ENCODE measurements at places on chromosomes 3 and 15. TPM values are rescaled to one million over a fixed set of nuclear protein-coding genes. Genes with fewer than 3 reads are reported as not detected.

DNA sequence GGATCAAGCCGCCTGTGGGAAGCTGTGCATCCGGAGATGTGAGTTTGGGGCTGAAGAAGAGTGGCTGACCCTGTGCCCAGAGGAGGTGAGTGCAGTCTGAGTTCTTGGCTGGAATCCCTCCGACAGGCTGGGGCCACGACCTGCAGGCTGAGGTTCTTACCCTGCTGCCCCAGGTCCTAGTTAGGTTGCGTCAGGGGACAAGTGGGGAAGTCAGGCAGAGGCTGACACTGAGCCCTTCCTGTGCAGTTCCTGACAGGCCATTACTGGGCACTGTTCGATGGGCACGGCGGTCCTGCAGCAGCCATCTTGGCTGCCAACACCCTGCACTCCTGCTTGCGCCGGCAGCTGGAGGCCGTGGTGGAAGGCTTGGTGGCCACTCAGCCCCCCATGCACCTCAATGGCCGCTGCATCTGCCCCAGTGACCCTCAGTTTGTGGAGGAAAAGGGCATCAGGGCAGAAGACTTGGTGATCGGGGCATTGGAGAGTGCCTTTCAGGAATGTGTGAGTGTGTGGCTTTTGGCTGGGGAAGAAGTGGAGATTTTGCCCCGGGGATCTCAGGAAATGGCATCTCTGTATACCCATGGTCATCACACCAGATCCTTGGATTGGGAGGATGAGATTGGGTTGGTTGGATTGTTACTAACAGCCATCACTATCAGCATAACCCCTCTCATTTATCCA lies 1.3 kb downstream of the PPM1M start:
- DNase-seq: no peak

SNURF gene
- total RNA-seq: 10.7 TPM

DNA sequence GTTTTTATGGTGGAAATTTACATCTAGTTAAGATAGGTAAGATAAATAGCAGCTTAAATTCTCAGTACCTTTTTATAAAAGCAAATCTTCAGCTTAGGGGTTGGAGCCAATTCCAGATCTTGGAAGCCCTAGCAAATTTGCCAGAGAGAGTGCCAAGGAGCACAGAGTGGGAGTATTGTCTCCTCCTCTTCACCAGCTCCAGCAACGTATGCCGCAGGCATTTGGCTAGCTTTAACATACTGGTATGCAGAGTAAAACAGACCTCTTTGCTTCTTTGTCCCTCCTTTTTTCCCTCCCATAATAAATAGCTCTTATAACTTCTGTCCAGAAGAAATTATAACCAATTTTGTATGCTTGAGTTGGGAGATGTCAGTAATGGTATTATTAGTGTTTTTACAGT lies 140.4 kb downstream of the DIPK2A start:
- no peak for DNase-seq

GRCh38 chr3:13215940-13216546 lies 142.8 kb upstream of the IQSEC1 start:
- no peak for DNase-seq

DNA sequence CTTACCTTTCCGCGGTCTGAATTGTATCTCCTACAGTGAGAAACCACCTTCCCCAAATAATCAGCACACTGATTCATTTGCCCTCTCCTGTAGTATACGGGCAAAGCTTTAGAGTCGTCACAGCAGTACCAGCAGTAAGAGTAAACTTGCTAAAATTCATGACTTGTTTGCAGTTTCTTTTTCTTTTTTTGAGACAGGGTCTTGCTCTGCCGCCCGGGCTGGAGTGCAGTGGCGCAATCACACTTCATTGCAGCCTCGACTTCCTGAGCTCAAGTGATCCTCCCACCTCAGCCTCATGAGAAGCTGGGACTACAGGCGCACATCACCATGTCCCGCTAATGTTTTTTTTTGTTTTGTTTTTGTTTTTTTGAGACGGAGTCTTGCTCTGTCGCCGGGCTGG lies 11.9 kb downstream of the SCAMP5 start:
- no peak for DNase-seq

DNA sequence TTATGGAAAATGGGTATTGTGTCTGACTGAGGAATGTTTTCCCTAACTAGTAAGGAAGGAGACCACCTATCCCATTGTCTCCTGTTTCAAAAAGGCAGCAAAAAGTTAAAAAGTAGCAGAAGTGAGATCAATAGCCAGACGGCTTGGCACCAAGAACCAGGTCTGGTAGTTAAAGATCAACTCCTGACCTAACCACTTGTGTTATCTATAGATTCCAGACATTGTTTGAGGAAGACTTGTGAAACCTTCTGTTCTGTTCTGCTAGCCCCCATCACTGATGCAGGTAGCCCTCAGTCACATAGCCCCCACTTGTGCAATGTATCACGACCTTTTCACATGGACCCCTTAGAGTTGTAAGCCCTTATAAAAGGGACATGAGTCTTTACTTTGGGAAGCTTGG lies 46.3 kb upstream of the C2CD4B start:
- peak; percentile 22 for DNase-seq

DNA sequence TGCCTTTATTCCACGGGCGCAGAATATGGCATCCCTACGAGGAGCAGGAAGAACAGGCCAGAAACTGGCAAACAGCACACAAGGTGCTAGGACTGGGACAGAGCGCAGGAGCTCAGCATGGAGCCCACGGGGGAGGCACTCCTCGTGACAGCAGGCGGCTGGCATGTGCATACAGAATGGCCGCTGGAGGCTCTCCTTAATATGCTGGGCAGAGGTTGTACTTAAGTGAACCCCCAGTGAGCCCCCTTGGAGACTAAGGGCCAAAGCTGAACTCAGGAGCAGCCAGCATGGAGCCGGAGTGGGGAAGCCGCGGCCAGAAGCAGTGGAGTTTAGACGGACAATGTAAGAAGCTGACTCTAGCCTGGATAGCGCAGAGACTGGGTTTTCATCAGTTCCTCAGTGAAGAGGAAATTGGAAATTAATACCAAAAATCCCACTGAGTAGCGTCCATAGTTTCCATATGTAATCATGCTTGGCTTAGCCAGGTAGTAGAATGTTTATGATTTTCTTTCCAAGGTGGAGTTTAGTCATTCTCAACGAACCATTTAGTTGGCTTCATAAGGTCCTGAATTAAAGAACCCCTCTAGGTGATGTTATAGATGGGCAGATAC lies 69.4 kb downstream of the EPHB3 start:
- no peak for DNase-seq

GRCh38 chr3:124352149-124352539 lies 360.2 kb upstream of the ROPN1 start:
- no peak for DNase-seq

CCR8 gene
- not detected for total RNA-seq

DNA sequence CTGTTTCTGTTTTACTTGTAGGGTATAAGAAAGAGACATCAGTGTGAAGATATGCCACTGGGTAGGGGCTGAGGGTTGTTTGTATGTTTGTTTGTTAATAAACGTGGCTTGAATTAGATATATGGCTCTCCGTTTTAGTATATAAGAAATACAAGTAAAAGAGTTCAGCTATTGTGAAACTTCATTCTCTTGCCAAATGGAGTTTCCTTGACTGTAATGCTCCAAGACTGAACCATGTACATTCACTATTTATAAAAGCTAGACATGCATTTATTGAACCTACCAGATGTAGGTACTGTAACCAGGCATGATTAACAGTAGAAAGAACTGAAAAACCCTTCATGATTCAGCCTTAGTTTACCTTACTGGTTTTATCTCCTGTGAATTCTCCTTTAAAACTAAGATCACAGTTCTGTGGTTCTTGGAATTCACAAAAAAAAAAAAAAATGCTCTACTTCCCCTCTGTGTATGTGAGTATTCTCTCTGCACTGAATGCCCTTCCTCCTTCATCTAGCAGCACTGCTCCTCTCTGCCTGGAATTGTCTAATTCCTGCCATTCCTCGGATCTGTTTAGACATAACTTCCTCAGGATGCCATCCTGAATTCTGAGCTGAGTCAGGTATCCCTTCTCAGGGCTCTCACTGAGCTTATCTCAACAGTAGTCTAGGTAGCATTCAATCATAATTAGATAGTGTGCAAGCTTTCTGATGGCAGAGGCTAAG lies 504.4 kb downstream of the FHIT start:
- DNase-seq: no peak

- DNase-seq: no peak
Observed at GRCh38 chr3:106687905-106688304, 689.3 kb upstream of the CCDC54 start.

GRCh38 chr3:53700441-53700840 lies 145.8 kb downstream of the CHDH start:
- no peak for DNase-seq

DNA sequence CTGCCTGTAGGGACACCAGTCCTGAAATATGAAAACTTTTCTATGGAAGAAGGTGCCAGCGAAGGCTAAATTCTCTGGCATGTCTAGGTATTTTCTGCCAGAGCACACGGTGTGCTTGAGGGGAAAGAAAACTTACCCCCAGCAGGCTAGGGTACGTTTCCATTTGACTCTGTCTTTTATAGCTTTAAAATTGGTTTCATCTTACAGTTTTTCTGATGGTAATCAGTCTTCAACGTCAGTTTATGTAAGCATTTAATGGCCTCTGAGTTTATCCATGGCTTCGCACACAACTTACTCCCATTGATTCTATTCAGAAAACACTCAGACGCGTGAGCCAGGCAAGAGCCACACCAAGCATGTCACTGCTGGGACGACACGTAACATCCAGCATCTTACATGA lies 249.7 kb downstream of the ADAMTS17 start:
- no peak for DNase-seq

HES1 gene
- total RNA-seq: 128 TPM

PXK gene
- total RNA-seq: 8.8 TPM

DNA sequence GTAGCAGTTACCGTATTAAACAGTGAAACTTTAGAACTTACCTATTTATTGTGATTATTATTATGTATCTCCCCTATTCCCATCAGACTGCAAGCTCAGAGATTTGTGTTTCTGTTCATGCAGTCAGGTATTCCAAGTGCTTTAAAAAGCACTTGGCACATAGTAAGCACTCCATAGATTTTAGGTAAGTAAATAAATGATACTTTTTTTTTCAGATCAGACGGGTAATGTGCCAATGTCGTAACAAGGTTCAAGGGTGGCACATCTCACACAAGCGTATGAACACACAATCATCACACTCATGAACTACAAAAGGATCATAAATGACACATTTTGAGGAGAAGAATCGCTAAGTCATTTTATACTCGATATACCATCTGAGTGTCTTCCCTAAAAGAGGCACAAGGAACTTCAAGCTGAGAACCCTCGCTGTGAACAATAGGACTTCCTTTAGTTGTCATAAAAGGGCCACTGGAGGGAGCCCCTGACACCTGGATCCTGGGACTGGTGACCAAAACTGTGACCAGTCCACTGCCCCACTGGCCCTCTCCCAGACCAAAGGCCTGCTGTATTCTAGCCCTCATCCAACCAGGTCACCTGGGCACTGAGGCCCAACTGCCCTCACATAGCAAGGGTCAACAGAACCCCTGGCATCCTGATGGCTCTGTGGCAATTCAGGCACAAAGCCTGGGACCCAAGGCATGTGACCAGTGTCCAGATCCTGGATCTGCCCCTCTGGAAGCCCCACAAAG lies 32.1 kb downstream of the KIF9 start:
- DNase-seq: peak; percentile 62

ST6GAL1 gene
- total RNA-seq: 34.6 TPM

FGF12 gene
- 0.41 TPM for total RNA-seq

GRCh38 chr3:189822726-189823125 lies 191.5 kb downstream of the TP63 start:
- no peak for DNase-seq
